ENCODE measurements at places on chromosomes 3 and 15. TPM values are rescaled to one million over a fixed set of nuclear protein-coding genes. Genes with fewer than 3 reads are reported as not detected.

Gene ANKUB1
- total RNA-seq: not detected

Gene GHRL
- total RNA-seq: 0.76 TPM

Gene ADAMTS9
- 4.3 TPM for total RNA-seq

Gene COL6A5
- 0.16 TPM for total RNA-seq

Gene GMNC
- total RNA-seq: not detected

Gene FES
- 3.8 TPM for total RNA-seq

Gene HHATL
- total RNA-seq: not detected

Gene SLC51A
- not detected for total RNA-seq

Gene ATP10A
- 0.44 TPM for total RNA-seq

Gene FANCD2OS
- total RNA-seq: not detected

Gene CRBN
- 20.9 TPM for total RNA-seq

Gene MORC1
- total RNA-seq: not detected

Gene TMEM158
- total RNA-seq: 3.5 TPM

Gene SCN11A
- 0.04 TPM for total RNA-seq

Gene SIDT1
- 1.5 TPM for total RNA-seq

Gene KIF7
- 0.60 TPM for total RNA-seq

Gene SLC24A5
- total RNA-seq: not detected

Gene NRROS
- total RNA-seq: 0.40 TPM

Gene SPINK8
- 1.6 TPM for total RNA-seq

Gene SLC38A3
- 0.60 TPM for total RNA-seq

Gene GHSR
- total RNA-seq: not detected

Gene CHST2
- total RNA-seq: 1.5 TPM

Gene SHC4
- total RNA-seq: not detected

Gene DNAH1
- 1.6 TPM for total RNA-seq

Gene IL16
- 2.7 TPM for total RNA-seq

Gene ESYT3
- 0.80 TPM for total RNA-seq

Gene RTP1
- total RNA-seq: not detected

Gene CADPS
- 0.08 TPM for total RNA-seq

Gene ANKRD63
- total RNA-seq: not detected

Gene CYP11A1
- 3.2 TPM for total RNA-seq

Gene P2RY13
- 0.28 TPM for total RNA-seq

Gene SLC4A7
- total RNA-seq: 17.3 TPM

Gene TMC3
- total RNA-seq: not detected

Gene PTX3
- 0.16 TPM for total RNA-seq

Gene VIPR1
- 3.9 TPM for total RNA-seq

Gene PRICKLE2
- total RNA-seq: 6.0 TPM

Gene TJP1
- total RNA-seq: 118 TPM

Gene PARP9
- 27.5 TPM for total RNA-seq

Gene GRM7
- total RNA-seq: not detected

Gene SKOR1
- 0.08 TPM for total RNA-seq

Gene SAXO2
- total RNA-seq: 0.80 TPM

Gene P4HTM
- 8.4 TPM for total RNA-seq

Gene SPESP1
- total RNA-seq: 0.52 TPM

Gene SOX2
- 16.0 TPM for total RNA-seq

Gene TRIM42
- total RNA-seq: not detected

Gene C3orf85
- total RNA-seq: not detected

Gene LINGO1
- 0.32 TPM for total RNA-seq

Gene CFAP44
- 2.9 TPM for total RNA-seq

Gene SV2B
- 0.28 TPM for total RNA-seq

Gene RBP2
- not detected for total RNA-seq

Gene TM4SF18
- 0.76 TPM for total RNA-seq
